ENCODE measurements at places on chromosomes 1 and 21. TPM values are rescaled to one million over a fixed set of nuclear protein-coding genes. Genes with fewer than 3 reads are reported as not detected.
A peak's percentile ranks its signal among the peaks of the same experiment; 100 is the strongest.

Gene COL16A1
- total RNA-seq = 28.9 TPM

Gene APOBEC4
- not detected for total RNA-seq

Gene CD244
- total RNA-seq = 3.0 TPM

Gene KRTAP7-1
- total RNA-seq = not detected

Gene SLC45A3
- 8.6 TPM for total RNA-seq

Gene SLFNL1
- total RNA-seq = 2.8 TPM

- DNase-seq = no peak
Measured at GRCh38 chr1:26083208-26083607, 15.8 kb upstream of the TRIM63 start.

- DNase-seq = peak; percentile 91
Measured at GRCh38 chr21:41777951-41778815, 11.3 kb upstream of the RIPK4 start.

DNA sequence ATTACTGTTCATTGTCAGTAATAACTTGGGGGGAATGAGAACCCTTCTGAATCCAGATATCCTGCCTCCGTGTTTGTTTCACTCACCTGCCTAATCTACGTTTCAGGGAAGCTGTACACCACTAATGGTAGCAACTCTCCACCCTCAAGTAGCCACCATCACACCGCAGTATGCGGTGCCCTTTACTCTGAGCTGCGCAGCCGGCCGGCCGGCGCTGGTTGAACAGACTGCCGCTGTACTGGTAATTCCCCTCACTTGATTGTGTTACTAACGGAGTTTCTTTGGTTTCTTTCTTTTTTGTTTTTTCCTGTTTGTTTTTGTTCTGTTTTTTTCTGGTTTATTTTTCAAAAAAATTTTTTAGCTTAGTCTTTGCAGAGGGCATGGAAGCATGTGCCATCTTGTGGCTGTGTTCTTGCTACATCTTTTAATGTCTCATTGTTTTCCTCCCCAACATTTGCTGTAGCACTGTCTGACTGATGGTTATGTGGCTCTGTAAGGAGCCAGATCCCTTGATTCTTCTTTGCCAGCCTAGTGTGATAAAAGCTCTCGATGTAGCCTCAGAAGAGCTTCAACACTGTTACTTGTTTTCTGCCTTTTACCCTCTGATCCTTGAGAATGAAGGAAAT lies 15.9 kb upstream of the OLFML3 start:
- DNase-seq = no peak

GRCh38 chr1:82226186-82226505 lies 425.4 kb downstream of the ADGRL2 start:
- no peak for DNase-seq

- no peak for DNase-seq
Measured at GRCh38 chr1:53129891-53130597, 12.4 kb downstream of the SLC1A7 start.

DNA sequence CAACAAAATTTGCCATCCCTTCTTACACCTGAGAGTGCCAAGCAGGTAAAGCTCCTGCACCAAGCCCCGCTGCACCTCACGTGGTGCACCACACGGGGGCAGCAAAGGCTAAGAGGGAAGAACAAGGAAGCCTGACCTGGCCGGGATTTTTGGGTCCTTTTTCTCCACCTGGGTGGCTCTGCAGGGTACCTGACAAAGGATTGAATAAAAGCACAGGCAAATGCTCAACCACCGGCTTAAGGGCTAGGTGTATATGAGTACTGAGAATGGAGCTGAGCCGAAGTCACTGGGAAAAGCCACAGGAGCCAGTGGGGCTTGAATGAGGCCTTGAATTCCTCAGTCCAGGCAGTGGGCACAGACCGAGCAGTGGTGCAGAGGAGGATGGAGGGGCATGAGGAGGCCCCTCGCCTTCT lies 36.4 kb downstream of the ZNF697 start:
- DNase-seq = peak; percentile 91

DNA sequence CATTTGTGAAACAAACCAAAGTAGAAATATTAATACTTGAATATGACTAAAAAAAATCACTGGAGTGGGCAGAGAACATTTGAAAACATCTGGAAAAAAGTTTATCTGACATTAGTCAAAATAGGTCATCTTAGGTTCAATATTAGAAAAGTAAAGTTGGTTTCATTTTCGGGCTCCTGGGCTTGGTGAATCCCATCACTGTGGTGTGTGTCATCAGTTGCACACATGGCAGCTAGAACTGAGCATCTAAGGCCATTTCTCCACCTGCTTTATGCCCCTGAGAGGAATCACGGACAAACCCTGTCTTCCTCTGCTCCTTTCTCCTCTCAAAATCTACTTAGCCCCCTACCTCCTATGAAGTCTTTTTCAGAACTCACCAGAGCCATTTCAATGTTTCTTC lies 5.4 kb downstream of the HSD11B1 start:
- DNase-seq = no peak

GRCh38 chr1:185920602-185921001 lies 186.4 kb downstream of the HMCN1 start:
- DNase-seq = no peak

GRCh38 chr1:119966020-119966419 lies 69.7 kb upstream of the ADAM30 start:
- DNase-seq = no peak

GRCh38 chr1:246078126-246078887 lies 428.8 kb downstream of the SMYD3 start:
- DNase-seq = no peak

- no peak for DNase-seq
Measured at GRCh38 chr1:208683141-208683540, 439.0 kb upstream of the PLXNA2 start.

DNA sequence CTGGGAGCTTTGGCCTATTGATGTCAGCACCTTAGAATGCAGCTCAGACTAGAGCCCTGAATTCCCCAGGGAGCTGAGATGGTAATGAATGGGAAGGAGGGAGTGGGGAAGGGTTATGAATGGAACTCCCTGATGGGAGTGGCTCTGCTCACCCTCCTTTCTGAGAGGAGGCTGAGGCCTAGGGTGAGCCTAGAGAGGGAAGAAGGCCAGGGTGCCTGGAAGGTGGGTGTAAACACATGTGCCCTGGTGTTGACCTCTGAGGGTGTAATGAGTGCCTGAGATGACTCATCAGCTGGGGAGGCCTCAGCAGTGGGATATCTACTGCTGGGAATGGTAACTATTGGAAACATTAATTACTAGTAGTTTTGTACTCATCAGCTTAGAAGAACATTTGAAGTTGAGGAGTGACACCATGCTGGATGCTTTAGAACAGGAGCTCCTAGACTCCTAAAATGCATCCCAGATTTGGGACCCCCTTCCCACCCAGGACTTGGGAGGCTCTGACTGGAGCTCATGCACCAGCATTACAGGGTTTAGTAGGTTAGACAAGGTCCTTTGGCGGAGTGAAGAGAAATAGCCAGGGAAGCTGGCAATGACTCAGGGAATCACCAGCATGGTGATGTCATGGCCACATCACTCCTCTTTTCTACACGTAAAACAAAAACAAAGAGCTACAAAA lies 16.0 kb upstream of the PIGV start:
- no peak for DNase-seq

DNA sequence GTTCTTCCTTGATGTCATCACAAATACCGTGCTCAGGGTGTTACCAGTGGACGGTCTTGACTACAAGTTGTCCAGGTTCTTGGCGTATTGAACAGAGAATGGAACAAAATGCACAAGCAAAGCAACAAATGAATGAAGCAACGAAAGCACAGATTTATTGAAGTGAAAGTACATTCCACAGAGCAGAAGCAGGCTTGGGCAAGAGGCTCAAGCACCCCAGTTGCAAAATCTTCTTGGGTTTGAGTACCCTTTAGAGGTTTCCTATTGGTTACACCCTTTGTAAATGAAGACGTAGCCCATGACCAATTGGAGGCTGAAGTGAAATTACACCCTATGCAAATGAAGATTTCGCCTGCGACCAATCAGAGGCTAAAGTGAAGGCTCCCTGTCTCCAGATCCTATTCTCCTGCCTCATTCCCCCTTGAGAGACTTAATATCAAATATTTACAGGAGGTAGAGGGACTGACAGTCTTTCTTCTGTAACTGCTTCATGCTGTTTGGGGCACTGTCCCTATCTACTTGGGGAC lies 38.3 kb downstream of the YY1AP1 start:
- DNase-seq = no peak

DNA sequence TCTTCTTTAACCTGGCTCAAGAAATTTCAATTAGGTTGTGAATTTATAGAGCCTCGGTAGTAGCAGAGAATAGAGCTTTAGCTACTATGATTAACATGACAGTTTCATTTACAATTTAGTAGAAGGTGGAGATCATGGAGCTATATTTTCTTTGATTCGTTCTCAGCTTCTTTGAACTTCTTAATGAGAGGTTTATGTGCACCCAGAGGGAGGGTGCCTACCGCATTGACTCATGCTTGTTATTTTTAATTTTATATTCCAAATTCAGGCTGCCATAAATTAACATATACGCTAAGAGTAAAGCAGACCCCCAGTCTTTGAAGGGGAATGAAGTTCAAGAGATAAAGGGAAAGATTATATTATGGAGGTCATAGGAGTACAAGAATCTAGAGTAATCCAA lies 24.4 kb downstream of the SYT14 start:
- DNase-seq = no peak

DNA sequence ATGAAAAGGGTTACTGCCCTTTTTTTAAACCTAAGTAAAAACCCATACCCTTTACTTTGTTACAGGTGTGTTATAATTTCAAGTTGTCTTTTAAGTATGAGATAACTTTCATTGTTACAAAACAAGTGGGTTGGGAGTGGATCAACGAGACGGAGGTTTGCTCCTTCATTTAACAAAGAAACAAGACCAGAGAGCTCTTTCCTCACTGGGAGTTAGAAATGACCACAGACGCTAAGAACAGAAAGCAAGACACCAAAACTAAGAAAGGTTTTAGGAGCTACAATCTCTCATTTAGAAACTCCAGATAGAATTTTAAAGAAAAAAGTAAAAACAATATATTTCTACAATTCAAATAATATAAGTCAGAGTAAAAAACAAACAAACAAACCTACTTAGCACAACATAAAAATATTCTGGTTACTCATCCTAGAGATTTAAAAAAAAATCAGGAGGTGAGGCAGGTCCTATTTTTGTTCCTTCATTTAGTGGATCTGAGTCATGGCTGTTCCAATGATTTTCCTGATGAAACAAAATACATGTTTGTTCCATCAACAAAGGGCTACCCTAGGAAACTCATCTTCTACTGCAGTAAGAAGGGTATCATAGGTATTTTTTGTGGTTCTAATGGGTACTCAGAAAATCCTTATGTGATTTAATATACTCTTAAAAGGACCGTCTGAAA lies 33.0 kb downstream of the APP start:
- DNase-seq = no peak

GRCh38 chr1:177211231-177211630 lies 40.5 kb downstream of the BRINP2 start:
- no peak for DNase-seq

GRCh38 chr1:10835822-10836421 lies 39.5 kb upstream of the CASZ1 start:
- peak; percentile 83 for DNase-seq

DNA sequence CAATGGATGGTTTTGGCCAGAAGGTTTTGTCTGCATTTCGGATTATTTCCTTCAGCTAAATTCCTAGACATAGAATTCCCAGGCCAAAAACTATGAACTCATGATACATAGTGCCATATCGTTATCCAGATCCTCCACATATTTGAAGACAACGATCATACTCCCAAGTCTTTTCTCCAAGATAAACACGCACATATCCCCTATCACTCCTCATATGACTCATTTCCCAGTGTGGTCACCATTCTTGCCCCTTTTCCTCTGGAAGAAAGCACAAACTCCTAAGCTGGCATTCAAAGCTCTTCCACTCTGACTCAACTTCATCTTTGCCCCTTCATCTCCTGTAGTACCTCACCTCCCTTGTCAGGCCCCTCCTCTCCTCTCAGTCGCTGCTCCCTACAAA lies 277.6 kb downstream of the PLPP3 start:
- no peak for DNase-seq

GRCh38 chr1:45443580-45444446 lies 47.1 kb downstream of the TESK2 start:
- DNase-seq = no peak

DNA sequence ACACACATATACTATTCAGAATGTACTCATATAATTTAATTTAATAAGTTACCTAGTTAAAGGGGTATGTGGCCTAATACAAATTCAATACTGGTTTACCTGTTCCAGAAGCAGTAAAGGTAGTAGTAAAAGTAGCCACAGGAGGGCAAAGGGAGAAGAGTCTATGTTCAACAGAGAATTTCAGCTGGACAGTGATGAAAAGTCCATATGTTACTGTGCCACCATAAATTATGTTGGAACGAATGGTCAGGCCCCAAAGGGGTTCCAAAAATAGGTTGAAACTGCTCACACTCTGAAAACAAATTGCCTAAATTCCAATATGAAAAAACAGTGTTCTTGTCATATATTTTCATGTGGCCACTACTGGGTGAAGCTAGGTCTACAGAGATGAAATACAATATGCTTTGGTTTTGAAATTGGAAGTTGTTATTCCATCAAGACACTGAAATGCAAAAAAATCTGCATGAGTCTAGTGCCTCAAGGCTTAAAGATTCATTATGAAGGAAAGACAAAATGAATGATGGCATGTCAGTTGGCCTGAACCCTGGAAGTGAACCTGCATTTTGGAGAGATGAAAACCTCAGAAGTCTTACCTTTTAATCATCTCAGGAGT lies 78.4 kb downstream of the GPATCH2 start:
- DNase-seq = no peak

DNA sequence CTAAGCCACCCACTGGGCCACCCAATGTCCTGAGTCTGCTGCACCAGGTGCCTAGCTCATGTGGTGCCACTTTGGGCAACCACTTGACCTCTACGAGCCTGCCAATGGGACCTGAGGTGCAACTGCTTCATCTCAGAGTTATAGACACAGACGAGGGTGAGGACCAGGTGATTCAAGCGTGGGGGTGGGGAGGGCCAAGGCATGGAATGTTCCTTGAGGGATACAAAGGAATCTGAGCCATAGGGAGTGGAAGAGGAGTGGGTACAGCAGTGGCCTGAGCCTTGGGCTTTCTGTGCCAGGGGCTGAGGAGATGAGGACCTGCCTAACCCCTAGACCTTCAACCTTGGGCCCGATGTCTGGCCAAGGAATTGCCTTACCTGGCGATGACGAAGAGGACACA lies 209.1 kb downstream of the GRIK3 start:
- DNase-seq = no peak

DNA sequence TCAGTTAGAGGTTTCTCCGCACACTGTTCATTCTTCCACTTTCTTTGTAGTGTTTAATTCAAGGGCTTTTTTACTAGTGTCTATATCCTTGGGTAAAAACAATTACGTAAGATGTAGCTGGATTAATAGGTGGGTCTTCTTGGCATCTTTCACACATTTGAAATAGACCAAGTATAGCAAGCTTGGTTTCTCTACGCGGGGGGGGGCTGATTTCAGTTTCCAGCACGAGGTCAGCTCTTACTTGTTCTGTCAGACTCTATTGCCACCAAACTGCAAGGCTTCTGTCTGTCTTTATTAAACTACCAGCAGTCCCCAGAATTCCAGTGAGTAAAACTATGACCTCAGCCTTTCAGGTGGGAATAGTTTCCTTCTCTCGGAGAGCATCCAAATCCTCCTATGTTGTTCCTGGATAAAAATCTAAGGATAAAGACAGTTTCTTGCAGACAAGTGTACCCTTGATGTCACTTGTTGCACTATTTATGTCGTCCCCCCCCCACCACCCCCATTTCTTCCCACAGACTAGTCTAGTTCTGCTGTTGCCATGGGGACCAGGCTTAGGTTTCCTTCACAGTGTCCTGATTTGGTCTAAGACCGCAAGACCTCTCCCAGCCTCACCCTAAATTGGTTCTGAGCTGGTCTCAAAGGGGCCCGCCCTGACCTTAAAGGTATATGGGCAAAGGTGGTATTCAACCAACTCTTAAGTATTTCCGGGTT lies 17.0 kb downstream of the SPATA46 start:
- DNase-seq = no peak

GRCh38 chr1:10765734-10766478 lies 30.5 kb downstream of the CASZ1 start:
- DNase-seq = no peak

Data from upper lobe of right lung (tissue), 1 donor.